ENCODE measurements at places on chromosomes 3 and 15.

GRCh38 chr3:17820704-17821103 lies 78.3 kb upstream of the TBC1D5 start:
- DNase-seq = no peak

GRCh38 chr3:11653298-11654055 lies 9.8 kb upstream of the VGLL4 start:
- DNase-seq = no peak

DNA sequence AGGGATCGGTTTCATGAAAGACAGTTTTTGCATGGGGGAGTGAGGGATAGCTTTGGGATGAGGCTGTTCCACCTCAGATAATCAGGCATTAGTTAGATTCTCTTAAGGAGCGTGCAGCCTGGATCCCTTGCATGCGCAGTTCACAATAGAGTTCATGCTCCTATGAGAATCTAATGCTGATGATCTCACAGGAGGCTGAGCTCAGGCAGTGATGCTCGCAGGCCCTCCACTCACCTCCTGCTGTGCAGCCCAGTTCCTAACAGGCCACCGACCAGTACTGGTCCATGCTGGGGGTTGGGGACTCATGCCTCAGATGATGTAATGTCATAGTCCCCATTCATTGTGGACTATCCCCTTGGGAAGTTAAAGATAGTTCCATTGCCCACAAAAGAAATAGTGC lies 255.8 kb downstream of the CACNA2D3 start:
- no peak for DNase-seq

DNA sequence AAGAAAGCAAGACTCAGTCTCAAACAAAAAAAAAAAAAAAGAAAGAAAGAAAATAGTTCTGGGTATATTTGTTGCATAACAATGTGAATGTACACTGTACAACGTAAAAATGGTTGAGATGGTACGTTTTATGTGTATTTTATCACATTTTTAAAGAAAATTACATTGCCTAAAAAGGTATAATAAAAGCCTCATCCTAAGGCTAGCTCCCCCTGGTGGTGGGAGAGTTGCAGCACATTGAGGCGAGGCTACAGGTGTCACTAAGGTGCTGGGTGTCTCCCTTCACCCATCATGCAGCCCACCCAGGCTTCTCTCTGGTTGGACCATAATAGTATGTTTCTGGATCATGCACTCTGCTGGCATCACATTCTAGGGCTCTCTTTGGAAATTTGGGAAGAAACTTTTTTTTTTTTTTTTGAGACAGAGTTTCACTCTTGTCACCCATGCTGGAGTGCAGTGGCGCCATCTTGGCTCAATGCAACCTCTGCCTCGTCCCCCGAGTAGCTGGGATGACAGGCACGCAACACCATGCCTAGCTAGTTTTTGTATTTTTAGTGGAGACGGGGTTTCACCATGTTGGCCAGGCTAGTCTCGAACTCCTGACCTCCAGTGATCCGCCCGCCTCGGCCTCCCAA lies 12.4 kb upstream of the RAB11A start:
- peak; percentile 74 for DNase-seq

- DNase-seq = no peak
Observed at GRCh38 chr3:182969277-182969676, 11.1 kb downstream of the DCUN1D1 start.

DNA sequence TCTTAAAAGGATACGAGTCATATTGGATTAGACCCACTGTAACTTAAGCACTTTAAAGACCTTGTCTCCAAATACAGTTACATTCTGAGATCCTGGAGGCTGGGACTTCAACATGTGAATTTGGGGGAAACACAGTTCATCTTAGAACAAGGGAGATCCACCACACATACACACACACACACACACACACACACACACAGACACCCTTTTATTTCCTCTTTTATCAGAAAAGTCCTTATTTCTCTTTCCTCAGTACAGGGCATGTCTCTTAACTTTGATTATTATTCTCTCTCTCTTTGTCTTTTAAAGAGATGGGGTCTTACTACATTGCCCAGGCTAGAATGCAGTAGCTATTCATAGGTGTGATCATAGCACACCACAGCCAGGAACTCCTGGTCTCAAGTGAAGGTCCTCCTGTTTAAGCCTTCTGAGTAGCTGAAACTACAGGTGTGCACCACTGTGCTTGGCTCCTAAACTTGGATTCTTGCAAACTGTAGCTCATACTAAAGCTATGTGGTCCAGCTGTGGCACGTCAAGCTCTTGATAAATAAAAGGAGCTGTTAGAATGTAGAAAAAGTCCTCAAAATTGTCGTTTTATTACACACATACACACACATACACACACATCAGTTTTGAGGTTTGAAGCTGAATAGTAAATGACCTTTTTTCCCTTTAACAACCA lies 7.4 kb downstream of the GOLM2 start:
- DNase-seq = no peak

DNA sequence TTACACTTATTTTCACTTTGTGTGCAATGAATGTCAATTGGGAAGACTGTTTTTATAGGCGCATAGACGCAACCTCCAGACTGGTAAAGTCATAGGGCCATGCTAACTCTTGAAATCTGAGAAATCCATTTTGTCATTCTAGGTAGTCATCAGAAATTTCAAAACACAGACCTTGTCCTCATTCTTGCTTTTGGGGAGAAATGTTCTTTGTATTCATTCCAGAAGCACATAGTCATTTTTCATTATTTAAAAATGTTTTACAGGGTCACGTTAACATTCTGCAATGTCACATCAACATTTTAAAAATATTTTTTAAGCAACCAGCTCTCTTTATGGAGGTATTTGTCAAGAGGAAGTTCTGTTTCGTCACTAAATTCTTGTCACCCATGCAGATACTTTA lies 898.4 kb downstream of the PDCD6IP start:
- no peak for DNase-seq

- no peak for DNase-seq
Observed at GRCh38 chr3:57977818-57978235, 30.4 kb upstream of the FLNB start.

DNA sequence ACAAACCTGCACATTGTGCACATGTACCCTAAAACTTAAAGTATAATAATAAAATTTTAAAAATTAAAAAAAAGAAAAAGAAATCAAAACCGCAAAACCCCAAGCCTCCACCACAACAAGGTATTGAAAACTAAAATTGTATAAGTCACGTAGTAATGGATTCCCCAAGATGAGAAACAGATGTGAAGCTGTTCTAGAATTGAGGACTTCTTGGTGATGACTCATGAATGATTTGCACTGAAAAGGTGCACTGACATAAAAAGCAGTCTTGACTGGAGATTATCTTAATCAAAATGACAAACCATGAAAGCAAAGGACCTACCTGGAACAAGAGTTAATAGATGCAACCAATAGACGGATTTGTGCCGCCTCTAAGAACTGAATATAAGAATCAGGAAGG lies 225.8 kb downstream of the MYRIP start:
- DNase-seq = no peak

DNA sequence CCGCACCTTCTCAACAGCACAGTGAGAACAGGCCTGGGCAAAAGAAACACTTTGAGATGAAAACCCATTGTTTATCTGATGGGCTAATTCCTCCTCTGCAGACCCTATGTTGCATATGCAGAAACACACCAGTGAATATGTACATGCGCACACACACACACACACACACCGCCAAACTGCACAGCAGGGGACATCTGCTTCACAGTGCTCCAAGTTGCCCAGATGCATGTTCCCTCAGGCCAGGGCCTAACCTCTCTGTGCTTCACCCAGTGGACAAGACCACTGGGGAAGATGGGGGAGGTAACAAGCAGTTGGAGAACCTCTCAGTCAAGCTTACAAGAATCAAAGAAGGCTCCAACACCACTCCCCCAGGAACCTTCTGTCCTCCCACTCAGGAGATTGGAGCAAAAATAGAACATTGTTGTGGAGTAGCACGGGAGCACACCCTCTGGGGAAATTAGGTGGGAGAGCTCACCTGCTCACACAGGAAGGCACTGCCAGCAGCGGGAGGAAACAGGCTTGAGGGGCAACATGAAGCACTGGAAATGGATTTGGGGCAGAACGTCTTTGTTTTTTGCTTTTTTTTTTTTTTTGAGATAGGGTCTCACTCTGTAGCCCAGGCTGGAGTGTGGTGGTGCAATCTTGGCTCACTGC lies 13.0 kb downstream of the HCN4 start:
- no peak for DNase-seq
